ENCODE measurements at places on chromosomes 16 and 17. TPM values are rescaled to one million over a fixed set of nuclear protein-coding genes. Genes with fewer than 3 reads are reported as not detected.

- peaks cover 62% of the 10 kb centered on the region for H3K4me1 ChIP-seq
- no peak overlapping the region for H3K4me3 ChIP-seq
- no peaks in the 10 kb centered on the region for H3K36me3 ChIP-seq
- H3K27me3 ChIP-seq, result no peaks in the 10 kb centered on the region
- DNase-seq, result no peak
Measured at GRCh38 chr16:48617104-48617705, 7.2 kb upstream of the N4BP1 start.

GRCh38 chr17:51479303-51479702 lies 219.0 kb downstream of the UTP18 start:
- H3K27me3 ChIP-seq, result peaks cover 4% of the 10 kb centered on the region
- no peaks in the 10 kb centered on the region for H3K4me1 ChIP-seq
- no peak for DNase-seq

DNA sequence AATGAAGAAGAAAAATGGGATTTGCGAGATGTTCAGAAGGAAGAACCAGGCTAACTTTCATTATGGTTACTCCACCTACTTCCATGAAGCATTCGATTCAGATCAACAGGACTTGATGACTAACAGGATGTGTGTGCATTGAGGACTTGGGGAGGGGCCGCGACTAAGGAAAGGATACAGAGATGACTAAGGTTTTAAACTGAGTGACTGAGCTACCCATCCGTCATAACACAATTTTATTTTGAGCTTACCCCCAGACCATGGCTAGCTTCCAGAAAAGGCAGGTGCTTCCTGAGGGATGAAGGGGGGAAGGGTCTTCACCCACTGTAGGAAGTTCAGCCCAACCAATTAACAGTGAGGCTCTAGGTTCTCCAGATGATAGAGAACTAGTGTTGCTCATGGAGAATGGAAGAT lies 2.5 kb upstream of the CDYL2 start:
- peaks cover 6% of the 10 kb centered on the region for H3K4me1 ChIP-seq
- no peak overlapping the region for H3K27ac ChIP-seq
- H3K27me3 ChIP-seq, result no peaks in the 10 kb centered on the region
- DNase-seq, result no peak
- H3K36me3 ChIP-seq, result no peaks in the 10 kb centered on the region

DNA sequence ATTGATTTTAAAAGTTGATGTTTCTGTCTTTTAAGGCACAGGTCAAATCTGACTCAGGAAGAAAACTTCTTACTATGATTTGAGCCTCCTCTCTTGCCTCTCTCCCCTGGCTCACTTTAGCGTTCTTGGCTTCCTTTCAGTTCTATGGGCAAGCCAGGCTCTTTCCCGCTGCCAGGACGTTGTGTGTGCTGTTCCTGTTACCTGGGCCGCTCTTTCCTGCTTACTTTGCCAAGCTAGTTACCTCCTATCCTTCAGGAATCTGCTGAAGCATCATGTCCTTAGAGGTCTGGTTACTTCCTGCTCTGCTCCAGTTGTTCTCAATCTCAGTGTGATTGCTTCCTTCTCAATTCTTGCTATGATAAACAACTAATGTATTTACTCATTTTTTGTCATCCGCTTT lies 1108.5 kb upstream of the EEF2KMT start:
- no peak overlapping the region for H3K27ac ChIP-seq
- no peaks in the 10 kb centered on the region for H3K4me1 ChIP-seq
- H3K36me3 ChIP-seq, result no peaks in the 10 kb centered on the region
- H3K4me3 ChIP-seq, result no peak overlapping the region

DNA sequence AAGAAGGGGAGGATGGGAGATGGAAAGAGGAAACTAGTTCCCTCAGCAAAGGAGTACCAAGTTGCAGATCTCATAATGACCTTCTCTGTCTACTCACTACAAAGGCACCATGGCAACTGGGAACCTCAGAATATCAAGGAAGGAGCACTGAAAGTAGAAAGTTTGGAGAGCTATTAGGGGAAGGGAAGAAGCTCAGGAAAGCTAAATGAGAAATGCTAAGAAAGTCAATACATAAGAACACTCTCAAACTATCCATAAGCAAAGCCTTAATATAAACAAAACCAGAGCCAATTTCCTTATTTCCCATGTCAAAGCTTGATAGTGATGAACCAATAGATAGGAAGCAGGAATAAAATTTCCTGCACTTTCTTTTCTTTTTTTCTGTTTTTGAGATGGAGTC lies 57.9 kb upstream of the C17orf78 start:
- DNase-seq, result no peak
- H3K4me1 ChIP-seq, result no peaks in the 10 kb centered on the region
- no peak overlapping the region for H3K4me3 ChIP-seq
- no peaks in the 10 kb centered on the region for H3K36me3 ChIP-seq
- H3K27ac ChIP-seq, result no peak overlapping the region

GRCh38 chr17:74512624-74513091 lies 18.6 kb downstream of the CD300LB start:
- no peak for DNase-seq
- no peak overlapping the region for H3K4me3 ChIP-seq
- H3K27me3 ChIP-seq, result no peaks in the 10 kb centered on the region
- H3K27ac ChIP-seq, result no peak overlapping the region
- no peaks in the 10 kb centered on the region for H3K4me1 ChIP-seq

DNA sequence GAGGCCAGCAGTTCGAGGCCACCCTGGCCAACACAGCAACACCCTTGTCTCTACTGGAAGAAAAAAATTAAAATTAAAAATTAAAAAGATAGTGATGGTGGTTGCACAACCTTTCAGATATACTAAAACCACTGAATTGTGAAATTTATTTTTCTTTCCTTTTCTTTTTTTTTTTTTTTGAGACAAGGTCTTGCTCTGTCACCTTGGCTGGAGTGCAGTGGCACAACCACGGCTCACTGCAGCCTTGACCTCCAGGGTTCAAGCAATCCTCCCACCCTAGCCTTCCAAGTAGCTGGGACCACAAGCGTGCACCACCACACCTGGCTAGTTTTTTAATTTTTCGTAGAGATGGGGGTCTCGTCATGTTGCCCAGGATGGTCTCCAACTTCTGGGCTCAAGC lies 254.4 kb downstream of the SLC39A11 start:
- no peaks in the 10 kb centered on the region for H3K36me3 ChIP-seq
- H3K4me1 ChIP-seq, result no peaks in the 10 kb centered on the region
- no peak overlapping the region for H3K27ac ChIP-seq

DNA sequence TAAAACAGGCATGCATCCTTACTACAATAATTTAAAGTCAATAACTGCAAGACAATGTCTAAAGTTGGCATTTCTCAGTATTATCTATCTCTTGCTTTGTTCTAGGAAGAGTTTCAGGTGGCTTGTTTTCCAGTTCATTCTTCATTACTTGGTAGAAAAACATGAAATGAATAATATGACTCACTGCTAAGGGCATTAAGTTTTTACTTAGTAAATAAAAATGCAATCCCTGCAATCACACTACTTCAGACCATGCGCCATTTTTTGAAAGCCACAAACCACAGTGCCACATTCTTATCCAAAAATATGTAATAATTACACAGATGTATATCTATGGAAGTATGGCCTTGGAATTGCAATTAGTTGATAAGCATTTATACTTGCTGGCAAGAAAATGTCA lies 55.4 kb downstream of the CREBBP start:
- H3K27me3 ChIP-seq, result no peaks in the 10 kb centered on the region
- peaks cover 66% of the 10 kb centered on the region for H3K4me1 ChIP-seq
- DNase-seq, result no peak
- H3K27ac ChIP-seq, result no peak overlapping the region
- H3K4me3 ChIP-seq, result no peak overlapping the region

GRCh38 chr16:55212791-55213190 lies 111.2 kb upstream of the IRX6 start:
- DNase-seq, result no peak
- no peaks in the 10 kb centered on the region for H3K27me3 ChIP-seq
- H3K27ac ChIP-seq, result no peak overlapping the region
- no peak overlapping the region for H3K4me3 ChIP-seq
- H3K4me1 ChIP-seq, result no peaks in the 10 kb centered on the region
- H3K36me3 ChIP-seq, result no peaks in the 10 kb centered on the region

- no peaks in the 10 kb centered on the region for H3K4me1 ChIP-seq
- H3K4me3 ChIP-seq, result no peak overlapping the region
- no peaks in the 10 kb centered on the region for H3K36me3 ChIP-seq
- H3K27ac ChIP-seq, result no peak overlapping the region
- DNase-seq, result no peak
- H3K27me3 ChIP-seq, result peaks cover 82% of the 10 kb centered on the region
Measured at GRCh38 chr17:48639982-48640857, 14.1 kb upstream of the HOXB9 start.

GRCh38 chr16:28320741-28321140 lies 28.4 kb downstream of the SBK1 start:
- H3K4me3 ChIP-seq, result no peak overlapping the region
- H3K27ac ChIP-seq, result no peak overlapping the region
- no peak for DNase-seq
- H3K36me3 ChIP-seq, result no peaks in the 10 kb centered on the region

DNA sequence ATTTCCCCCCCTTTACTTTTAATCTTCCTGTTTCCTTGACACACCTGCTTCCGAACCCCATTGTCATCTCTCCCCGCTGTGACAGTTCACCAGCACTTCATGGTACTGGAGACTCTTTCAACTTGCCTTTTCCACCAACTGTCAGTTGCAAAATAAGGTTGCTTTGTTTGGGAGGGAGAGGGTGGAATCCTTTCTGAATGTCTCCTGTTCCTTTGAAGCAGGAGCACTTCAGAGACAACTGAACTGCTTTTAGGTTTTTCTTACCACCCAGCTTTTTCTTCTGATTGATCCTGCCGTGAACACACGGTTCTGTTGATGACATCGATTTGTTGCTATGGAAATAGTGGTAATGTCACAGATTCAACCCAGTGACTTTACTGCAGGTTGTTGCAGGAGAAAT lies 42.0 kb downstream of the RPA1 start:
- H3K27me3 ChIP-seq, result no peaks in the 10 kb centered on the region
- peaks cover 16% of the 10 kb centered on the region for H3K36me3 ChIP-seq
- peaks cover 8% of the 10 kb centered on the region for H3K4me1 ChIP-seq
- no peak overlapping the region for H3K4me3 ChIP-seq
- no peak for DNase-seq

- H3K36me3 ChIP-seq, result no peaks in the 10 kb centered on the region
- H3K4me1 ChIP-seq, result no peaks in the 10 kb centered on the region
- no peak overlapping the region for H3K27ac ChIP-seq
- no peaks in the 10 kb centered on the region for H3K27me3 ChIP-seq
Measured at GRCh38 chr17:61139219-61139618, 260.4 kb upstream of the TBX2 start.

DNA sequence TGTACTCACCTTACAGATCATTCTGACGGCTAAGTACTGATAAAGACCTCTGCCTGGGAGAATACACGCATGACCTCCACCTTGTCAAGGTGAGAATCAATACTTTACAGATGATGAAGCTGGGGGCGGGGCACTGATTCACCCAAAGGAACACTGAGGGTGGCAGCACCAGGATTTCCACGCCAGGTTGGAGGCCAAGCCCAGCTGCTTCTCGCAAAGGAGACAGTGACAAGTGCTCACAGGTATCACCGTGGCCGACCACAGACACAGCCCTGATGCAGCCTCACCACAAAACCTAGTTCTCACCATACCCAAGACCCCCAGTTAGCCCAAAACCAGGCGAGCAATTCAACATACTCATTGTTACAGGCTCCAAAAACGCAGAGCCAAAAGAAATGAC lies 434.2 kb downstream of the SOX9 start:
- no peak overlapping the region for H3K4me3 ChIP-seq
- peaks cover 6% of the 10 kb centered on the region for H3K27me3 ChIP-seq
- no peaks in the 10 kb centered on the region for H3K36me3 ChIP-seq

DNA sequence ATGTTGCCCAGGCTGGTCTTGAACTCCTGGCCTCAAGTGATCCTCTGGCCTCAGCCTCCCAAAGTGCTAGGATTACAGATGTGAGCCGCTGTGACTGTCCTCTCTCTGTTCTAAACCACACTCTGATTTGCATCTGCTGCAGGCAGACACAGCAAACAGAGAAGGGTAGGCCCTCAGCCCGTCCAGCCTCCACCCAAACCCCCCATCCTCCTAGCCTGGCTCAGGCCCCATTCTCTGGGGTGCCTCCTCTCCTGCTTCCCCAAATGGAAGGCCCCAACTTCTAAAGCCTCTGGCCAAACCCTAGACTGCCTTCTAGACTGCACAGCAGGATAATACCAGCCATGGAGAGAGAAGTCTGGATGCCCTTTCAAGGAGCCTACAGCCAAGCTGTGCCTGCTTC lies 4.1 kb upstream of the GFAP start:
- H3K27me3 ChIP-seq, result no peaks in the 10 kb centered on the region
- H3K36me3 ChIP-seq, result no peaks in the 10 kb centered on the region
- DNase-seq, result no peak
- H3K4me3 ChIP-seq, result no peak overlapping the region
- H3K4me1 ChIP-seq, result peaks cover 19% of the 10 kb centered on the region
- no peak overlapping the region for H3K27ac ChIP-seq

DNA sequence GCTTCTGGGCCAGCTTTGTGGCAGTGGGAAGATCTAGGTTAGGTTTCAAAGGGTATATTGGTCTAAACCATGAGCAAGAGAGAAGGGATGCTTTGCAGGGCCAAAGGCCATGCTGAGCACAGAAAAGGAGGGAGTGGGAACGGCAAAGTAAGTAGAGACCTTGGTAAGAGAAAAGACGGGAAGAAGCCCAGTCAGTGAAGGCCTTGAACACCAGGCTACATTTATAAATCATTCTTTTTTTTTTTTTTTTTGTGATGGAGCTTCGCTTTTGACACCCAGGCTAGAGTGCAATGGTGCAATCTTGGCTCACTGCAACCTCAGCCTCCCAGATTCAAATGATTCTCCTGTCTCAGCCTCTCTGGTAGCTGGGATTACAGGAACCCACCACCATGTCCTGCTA lies 18.1 kb downstream of the TOM1L2 start:
- no peaks in the 10 kb centered on the region for H3K36me3 ChIP-seq
- H3K4me3 ChIP-seq, result no peak overlapping the region
- DNase-seq, result no peak
- peaks cover 40% of the 10 kb centered on the region for H3K4me1 ChIP-seq
- H3K27ac ChIP-seq, result no peak overlapping the region

- DNase-seq, result no peak
- no peak overlapping the region for H3K4me3 ChIP-seq
- H3K27ac ChIP-seq, result no peak overlapping the region
- no peaks in the 10 kb centered on the region for H3K27me3 ChIP-seq
- no peaks in the 10 kb centered on the region for H3K36me3 ChIP-seq
- no peaks in the 10 kb centered on the region for H3K4me1 ChIP-seq
Measured at GRCh38 chr17:69762766-69763165, 312.3 kb upstream of the KCNJ16 start.

DNA sequence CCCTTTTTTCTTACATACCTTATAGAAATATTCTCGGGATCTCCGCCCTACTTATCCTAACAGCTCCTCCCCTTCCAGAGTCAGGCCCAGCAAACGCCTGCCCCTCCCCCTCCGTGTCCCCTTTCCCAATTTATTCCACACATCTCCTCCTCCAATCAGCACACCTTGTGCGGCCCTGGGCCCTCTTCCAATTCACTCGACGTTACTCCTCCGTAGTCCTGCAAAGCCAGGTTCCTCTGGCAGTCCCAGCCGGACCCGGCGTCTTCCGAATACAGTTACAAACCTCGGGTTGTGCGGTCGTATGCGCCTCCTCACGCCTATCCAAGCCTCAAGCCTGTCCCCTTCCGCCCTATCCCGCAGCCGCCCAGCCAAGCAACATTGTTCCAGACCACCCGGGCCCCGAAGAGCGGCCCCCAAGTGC lies 677 bp downstream of the CBX1 start:
- H3K4me1 ChIP-seq, result peaks cover 13% of the 10 kb centered on the region
- no peaks in the 10 kb centered on the region for H3K27me3 ChIP-seq
- peak overlapping the region; percentile 93 for H3K27ac ChIP-seq
- DNase-seq, result peak; percentile 57
- peaks cover 4% of the 10 kb centered on the region for H3K36me3 ChIP-seq

- no peaks in the 10 kb centered on the region for H3K27me3 ChIP-seq
- H3K36me3 ChIP-seq, result no peaks in the 10 kb centered on the region
- no peaks in the 10 kb centered on the region for H3K4me1 ChIP-seq
- H3K27ac ChIP-seq, result no peak overlapping the region
- DNase-seq, result no peak
Measured at GRCh38 chr17:33964344-33964979, 290.6 kb upstream of the CCL2 start.

The RGS11 gene
- 7.7 TPM for total RNA-seq

The SLFN14 gene
- not detected for total RNA-seq

Measured in heart left ventricle (tissue), 16 donors.